ENCODE measurements at places on chromosomes 12 and 14.

DNA sequence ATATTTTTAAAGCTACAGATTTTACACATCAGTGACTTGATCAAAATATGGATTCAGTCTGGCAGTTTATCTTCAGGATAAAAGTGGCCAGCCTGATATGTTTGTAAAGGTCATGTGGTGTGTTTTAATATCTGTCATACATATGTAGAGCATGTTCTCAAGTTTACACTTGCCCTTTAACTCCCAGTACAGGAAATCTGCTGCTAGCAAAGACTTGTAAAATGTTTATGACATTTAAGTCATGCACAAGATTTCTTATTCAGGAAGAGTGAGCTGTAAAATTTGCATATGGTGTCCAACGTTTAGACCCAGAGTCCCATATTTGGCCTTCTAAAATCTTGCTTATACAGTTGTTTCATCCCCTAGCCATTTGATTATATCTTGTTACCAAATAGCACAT lies 197.5 kb upstream of the FLRT2 start:
- no peak for DNase-seq

DNA sequence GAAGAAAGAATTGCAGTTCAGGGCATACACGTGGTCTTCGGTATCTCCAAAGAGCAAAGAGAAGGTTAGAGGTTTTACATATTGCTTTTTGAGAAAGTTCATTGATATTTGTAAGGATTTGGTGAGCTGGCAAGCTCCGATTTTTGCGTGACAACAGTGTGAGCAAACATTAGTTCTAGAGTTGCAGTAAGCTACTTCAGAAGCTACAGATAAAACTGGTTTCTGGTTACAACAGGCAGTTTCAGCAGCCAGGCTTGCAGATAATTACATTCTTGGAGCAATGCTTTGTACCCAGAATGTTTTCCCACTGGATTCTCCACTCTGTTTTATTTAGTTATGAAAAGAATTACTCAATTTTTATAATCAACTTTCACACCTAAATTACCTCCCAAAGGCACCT lies 28.2 kb downstream of the KLRK1 start:
- DNase-seq: no peak

DNA sequence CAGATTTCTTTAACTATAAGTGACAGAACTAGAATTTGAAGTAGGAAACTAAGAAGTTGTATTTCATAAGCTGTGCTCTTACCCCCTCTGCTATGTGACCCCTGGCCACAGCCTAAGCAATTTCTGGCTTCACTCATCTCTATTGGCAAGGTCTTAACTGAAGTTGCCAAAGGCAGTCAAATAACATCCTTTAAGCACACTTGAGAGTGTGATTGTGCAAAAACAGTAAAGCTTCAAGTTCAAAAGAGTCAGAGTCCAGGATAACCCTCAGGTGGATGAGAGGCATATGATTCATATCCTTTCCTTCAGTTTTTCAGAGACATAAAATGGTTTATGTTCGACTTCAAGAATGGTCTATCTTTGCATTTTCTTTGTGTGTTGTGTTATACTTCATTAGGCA lies 45.2 kb downstream of the GRIP1 start:
- DNase-seq: no peak

DNA sequence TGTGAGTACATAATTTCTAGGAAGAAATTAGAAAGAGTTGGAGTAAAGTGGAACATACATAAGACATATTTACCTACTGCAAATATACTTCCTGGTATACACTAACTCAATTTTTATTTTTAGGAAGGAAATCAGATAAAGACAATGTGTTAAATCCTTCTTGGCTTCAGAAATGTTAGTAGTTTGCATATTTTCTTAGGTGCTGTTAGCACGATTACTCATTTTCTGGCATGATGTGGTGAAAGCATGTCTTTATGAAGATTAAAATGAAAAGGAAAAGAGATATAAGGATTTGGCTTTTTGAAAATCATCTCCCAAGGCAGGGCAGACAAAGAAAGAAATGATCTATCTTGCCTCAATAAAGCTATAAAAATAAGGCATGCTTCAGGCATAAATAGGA lies 287.6 kb upstream of the E2F7 start:
- DNase-seq: no peak

DNA sequence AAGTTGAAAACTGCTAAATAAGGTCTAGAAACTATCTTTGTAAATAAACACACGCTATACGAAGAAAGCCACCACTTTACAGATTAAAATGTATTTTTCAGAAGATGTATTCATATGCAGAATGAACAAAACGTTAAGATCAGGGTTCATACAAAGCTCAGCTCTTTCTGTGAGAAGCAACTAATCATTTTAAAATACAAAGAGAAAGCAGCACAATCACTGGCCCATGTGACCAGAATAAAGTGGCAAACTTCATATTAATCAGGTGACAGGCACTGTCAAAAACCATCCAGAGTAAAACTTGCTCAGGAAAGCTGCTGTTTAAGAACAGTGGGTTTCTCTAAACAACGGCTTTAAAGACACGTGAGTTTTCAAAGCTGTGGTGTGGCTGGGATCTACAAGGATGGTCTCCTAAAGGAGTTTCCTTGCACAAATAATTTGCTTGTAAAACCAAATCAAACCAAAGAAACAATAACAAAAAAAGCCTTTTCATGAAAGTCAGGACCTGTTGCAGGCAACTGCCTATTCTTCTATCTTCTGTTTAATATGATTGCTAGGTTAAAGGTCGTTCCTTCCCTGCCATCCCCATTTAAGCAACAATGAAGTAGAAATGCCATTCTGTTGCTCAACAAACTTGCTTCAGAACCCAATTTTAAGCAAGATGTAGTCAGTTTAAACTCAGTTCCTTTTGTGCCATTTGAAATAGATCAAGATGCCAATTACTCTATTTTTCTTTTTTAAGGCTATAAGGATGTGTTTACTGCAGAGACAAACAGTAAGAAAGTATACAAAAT lies 22.3 kb downstream of the SEL1L start:
- DNase-seq: no peak

DNA sequence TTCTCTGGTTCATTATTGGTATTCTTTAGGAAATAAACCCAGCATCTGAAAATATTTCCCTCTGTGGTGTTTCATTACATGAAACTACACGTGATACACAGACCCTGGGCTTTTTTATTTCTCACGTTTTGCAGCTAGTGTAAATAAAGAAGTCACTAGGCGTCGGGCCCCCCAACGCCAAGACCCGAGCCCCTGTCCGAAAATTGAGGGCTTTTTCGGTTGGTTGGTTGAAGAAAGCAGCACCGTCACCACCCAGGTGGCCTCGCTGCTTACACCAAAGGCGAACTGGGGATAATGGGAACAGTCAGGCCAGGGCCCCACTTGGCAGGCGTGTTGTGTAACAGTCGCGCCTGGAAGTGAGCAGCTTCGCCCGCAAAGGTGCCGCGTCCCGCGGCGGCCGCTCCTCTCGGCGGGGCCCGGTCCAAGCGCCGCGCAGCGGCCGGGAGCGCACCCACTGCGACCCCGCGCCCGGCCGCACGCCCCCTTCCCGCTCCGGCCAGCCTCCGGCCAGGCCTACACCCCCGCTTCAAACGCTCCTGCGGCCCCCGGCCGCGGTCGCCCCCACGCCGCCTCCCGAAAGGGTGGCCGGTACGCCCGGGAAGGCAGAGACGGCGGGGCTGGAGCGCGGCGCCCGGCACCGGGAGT lies 1.2 kb downstream of the DUSP16 start:
- no peak for DNase-seq

DNA sequence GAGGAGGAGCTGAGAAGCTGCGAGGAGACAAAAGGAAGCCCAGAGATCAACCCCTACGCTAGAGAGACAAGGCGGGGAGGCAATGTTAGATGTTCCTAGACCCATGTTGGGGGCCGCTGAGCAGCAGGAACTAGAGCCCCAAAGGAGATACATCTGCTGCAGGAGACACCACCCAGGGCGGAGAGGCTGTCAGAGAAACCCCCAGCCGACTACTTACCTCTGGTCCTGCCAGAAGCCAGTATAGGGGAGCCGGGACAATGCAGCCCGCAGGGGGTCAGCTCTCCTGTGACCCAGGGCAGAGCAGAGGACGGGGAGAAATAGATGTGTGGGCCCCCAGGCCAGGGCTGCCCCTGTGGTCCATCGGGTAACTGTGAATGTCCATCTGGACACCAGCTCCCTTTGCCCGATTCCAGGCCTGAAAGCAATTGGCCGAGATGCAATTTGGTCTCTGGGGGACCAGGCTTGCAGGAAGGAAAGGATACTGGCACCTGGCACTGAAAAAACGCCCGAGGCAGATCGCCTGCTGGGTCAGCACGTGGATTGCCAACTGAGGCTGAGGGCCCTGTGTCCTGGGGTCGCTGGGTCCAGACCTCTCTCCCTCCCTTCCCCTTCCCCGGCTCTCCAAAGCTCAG lies 34.9 kb downstream of the SYNE3 start:
- no peak for DNase-seq

DNA sequence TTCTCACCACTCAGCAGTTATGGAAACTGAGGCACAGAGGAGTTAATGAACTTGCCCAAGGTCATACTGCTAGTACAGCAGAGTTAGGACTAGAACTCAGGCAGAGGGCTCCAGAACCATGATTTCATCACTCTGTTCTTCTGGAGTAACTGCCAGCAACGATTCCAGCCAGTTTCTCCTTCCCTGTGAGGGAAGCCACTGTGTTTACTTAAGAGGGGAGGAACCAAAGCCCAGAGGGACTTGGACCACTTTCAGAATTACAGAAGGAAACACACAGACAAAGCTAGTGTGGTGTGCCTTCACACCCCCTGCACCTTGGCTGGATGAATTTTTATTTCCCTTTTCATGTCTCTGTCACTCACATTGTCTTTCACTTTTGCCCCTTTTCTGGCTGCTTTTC lies 398.2 kb downstream of the DPF3 start:
- no peak for DNase-seq

- no peak for DNase-seq
These were observed 114.9 kb upstream of the ALG10B start for GRCh38 chr12:38201461-38202276.

GRCh38 chr14:100091386-100091785 lies 26.2 kb downstream of the EVL start:
- no peak for DNase-seq

GRCh38 chr12:22230280-22230794 lies 104.2 kb downstream of the ST8SIA1 start:
- no peak for DNase-seq

DNA sequence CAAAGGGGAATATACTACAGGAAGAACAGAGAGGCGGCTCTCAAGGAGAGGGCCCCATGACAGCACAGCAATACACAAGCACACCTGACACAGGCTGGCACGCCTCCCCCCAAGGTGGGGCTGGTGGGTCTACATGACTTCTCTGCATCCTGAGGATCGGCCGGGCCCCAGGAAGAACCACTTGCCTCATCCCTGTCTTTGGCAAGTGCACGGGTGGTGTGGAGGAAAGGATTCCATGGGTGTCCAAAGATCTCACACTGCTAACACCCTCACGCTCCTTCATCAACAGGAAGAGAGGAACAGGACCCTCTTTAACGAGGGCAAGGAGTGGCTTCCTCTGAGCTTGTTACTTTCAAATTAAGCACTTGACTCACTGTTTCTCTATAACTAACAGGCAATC lies 7.3 kb downstream of the VAMP1 start:
- no peak for DNase-seq

GRCh38 chr14:37369425-37369824 lies 171.7 kb downstream of the MIPOL1 start:
- no peak for DNase-seq

DNA sequence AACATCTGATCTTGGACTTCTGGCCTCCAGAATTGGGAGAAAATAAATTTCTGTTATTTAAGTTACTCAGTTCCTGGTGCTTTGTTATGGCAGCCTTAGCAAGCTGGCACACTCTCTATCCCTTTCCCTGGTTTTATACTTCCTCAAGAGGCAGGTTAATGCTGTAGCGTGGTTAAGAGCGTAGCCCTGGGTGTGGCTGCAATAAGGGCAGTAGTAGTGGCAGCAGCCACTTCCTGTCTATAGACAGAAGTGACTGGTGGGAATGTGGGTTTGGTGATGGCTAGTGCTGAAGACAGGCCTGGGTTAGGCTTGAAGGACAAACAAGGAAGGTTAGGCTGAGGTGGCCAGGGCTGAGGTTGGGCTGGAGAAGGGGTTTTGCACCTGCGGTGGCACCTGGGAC lies 3.6 kb upstream of the LGALS3 start:
- DNase-seq: no peak

GRCh38 chr14:103007555-103007954 lies 49.8 kb downstream of the CDC42BPB start:
- DNase-seq: no peak

GRCh38 chr14:45249856-45250575 lies 3.0 kb downstream of the MIS18BP1 start:
- no peak for DNase-seq

- no peak for DNase-seq
These were observed 38.8 kb upstream of the TDRD9 start for GRCh38 chr14:103889313-103890051.

- no peak for DNase-seq
These were observed 223.1 kb downstream of the ANO6 start for GRCh38 chr12:45439039-45439438.
